ENCODE measurements at places on chromosomes 13 and 19. TPM values are rescaled to one million over a fixed set of nuclear protein-coding genes. Genes with fewer than 3 reads are reported as not detected.
A peak's percentile ranks its signal among the peaks of the same experiment; 100 is the strongest.

CDADC1 gene
- total RNA-seq: 6.5 TPM

JAK3 gene
- total RNA-seq: 0.31 TPM

MISP3 gene
- 0.37 TPM for total RNA-seq

BSPH1 gene
- total RNA-seq: not detected

RUBCNL gene
- total RNA-seq: not detected

PIP5K1C gene
- 18.9 TPM for total RNA-seq

DENND1C gene
- total RNA-seq: not detected

UBE2L5 gene
- total RNA-seq: not detected

SIGLEC11 gene
- total RNA-seq: not detected

STRN4 gene
- total RNA-seq: 268 TPM

DNA sequence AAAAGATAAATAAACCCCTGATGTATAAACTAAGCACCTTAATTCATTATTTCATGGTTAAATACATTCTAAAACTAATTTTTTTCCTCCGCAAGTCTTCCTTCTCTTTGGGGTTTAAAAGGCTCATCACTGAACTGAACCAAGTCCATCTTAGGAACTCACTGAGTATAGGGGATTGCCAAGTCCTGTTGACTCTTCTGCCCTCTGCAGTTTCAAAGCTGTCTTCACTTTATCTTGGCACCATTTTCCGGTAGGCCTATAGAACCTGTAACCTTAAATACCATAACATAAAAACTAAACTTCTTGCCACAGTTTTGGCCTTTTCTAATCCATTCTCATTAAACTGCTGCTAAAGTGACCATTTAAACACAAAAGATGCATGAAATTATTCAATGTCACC lies 66.5 kb upstream of the USPL1 start:
- DNase-seq: peak; percentile 74

GRCh38 chr19:35429698-35430408 lies 18.2 kb upstream of the FFAR2 start:
- no peak for DNase-seq

DNA sequence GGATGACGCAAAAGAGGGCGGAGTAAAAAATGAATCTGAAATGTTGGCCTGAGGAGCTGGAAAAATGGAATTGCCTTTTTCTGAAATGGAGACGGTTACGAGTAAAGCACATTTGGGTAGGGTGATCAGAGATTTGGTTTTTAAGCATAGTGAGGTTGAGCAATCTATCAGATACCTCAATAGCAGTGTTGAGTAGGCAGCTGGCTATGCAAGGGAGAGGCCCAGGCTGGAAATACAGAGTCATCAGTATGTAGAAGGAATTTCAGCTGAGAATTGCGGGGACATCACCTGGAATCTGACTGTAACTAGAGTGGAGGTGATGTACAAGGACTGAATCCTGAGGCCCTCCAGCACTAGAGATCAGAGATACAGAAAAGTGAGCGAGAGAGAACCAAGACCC lies 224.8 kb downstream of the LMO7 start:
- no peak for DNase-seq

DNA sequence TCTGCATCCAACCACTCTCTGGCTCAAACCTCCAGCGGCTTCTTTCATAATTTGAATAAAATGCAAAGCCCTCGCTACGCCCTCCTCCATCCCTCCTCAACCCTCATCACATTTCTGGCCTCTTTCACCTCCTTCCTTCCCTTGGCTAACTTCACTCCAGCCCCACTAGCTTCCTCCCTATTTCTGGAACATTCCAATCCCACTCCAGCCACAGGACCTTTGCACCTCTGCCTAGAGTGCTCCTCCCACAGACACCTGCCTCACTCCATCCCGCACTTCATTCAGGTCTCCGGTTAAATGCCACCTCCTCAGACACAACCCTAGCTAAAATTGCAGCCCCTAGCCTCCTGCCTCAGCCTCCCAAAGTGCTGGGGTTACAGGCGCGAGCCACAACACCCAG lies 7.9 kb upstream of the DPF1 start:
- no peak for DNase-seq

GRCh38 chr19:11578258-11579142 lies 1.1 kb upstream of the ACP5 start:
- no peak for DNase-seq

DNA sequence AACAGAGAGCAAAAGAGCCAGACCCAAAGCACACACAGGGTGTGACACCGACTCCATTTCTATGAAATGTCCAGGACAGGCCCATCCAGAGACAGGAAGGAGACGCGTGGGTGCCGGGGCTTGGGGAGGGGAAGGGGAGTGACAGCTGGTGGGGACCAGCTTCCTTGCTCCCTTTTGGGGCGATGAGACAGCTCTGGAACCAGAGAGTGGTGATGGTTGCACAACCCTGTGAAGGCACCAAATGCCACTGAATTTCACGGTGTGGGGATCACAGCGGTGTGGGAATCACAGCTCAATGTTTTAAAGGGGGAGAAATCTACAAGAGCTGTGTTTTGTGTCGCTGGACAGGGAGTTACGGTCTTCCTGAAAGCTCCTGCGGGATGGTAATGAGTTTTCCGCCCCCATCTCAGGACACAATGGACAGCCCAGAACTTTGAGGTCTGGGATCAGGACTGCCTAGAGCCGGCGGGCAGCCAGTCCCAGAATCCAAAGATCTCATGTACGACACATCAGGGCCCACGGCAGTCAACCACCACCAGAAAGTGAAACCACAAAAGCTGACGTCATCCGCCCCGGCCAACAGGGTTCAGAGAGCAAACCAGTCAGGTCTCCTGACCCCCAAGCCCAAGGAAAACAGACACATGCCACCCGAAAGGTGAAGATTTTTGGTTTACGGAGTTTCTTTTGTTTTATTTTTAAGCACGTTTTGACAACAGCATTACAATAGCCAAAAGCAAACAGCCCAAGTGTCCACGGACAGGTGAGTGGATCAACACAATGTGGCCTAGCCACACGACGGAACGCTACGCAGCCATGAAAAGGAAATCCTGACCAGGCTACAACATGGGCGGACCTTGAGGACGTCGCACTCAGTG lies 7.3 kb downstream of the SGTA start:
- no peak for DNase-seq

GRCh38 chr19:57443121-57443696 lies 8.1 kb downstream of the ZNF749 start:
- no peak for DNase-seq

DNA sequence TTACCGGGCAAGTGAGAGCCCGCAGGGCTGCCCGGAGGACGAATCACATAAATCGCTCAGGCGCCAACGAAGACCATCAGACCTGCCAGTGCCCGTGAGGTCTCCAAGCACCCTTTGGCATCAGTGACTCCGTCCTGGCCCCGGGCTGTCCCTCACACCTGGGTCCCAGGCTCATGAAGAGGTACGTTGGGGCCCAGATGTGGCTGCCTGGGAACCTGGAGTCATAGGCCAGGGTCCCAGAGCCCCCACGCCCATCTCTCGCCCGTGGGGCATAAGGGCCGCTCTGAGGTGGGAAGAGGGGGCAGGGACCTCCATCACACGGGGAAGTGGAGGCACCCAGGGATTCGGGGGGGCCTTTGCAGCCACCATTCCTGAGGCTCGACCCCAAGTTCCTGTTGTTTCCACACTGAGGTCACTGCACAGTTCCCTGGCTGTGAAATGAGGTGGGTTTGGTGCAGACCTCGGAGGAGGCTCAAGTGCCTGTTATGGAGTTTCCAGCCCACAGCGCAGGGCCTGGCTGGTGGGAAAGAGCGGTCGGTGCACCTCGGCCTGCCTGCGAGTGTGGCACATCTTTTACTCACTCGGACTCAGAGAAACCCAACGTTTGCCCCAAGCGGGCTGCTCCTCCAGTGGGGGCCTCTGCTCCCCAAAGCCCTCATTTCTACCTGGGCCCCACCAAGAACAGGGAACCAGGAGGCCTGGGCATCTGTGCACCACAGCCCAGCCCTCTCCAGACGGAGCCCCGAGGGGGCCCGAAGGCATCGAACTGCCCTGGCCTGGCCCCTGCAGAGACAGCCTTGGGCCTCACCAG lies 35.9 kb upstream of the C13orf46 start:
- DNase-seq: no peak

GRCh38 chr19:18928018-18928805 lies 8.7 kb downstream of the DDX49 start:
- no peak for DNase-seq

DNA sequence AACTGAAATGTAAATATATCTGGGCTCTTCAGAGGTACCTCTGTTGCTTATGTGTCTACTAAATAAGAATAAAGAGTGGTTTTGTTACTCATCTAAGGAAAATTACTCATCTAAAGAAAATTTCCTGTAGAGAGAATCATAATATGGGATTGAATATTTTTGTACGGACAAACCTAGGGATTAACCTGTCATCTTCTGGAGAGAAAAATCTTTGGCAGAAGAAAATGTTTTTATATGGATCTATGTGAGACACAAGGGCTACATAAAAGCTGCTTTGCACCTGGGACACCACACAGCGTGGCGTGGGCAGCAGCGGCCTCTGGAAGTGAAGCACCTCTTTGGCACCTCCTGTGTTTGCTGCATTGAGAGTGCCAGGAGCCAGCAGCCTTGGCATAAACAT lies 242.9 kb upstream of the DACH1 start:
- no peak for DNase-seq

DNA sequence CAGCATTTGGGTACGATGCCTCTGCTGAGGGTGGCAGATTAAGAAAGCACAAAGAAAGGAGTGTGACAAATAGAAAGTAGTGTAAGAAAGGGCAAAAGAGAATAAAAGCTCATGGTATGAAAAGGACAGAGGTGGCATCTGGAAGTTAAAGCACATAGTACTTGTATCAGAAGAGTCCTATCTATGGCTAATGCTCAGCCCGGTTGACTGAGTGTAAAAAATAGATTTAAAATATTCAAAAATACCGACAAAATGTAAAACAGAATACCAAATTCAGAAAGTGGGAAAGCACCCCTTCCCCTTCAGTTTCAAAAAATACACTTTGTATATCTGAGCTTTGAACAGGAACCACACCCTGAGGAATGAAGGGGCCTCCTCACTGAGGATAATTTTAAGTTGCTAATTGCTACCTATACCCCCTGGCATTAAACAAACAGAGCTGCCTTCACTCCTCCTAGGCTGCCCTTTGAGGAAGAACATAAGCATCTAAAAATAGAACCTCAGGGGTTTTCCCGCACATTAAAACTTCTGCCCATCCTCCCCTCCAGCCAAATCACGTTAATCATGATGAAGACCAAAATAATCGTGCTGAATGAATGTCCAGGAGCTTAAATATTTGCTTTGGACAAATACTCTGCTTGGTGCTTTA lies 43.3 kb downstream of the DLEU7 start:
- DNase-seq: no peak

DNA sequence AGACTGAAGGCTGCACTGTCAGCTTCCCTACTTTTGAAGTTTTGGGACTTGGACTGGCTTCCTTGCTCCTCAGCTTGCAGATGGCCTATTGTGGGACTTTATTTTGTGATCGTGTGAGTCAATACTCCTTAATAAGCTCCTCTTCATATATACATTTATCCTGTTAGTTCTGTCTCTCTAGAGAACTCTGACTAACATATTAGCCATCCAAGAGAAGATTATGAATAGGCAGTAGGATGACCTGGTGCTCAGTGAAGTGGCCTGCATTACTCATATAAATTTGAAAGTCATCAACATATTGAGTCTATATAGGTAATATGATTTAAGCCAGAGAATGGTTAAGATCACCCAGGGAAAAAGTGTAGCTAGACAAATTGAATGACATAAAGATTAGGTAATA lies 136.3 kb upstream of the UFM1 start:
- no peak for DNase-seq

DNA sequence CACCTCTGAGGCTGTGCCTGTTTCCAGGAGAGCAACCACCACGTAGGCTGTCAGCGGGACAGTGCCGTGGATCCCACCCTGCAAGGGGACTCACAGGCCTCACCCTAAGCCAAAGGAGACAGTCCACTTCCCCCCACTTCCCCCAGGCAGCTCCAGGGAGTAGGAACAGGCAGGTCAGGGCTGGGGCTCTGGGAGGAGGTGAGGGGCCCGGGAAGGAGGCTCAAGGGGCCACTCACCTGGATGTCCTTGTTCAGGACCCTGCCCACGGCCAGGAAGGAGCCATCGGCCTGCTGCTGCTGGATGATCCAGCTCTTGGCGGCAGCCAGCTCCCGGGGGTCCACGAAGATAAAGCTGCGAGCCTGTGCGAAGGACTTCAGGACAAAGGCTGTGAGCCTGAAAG lies 25.6 kb downstream of the F2RL3 start:
- DNase-seq: no peak

DNA sequence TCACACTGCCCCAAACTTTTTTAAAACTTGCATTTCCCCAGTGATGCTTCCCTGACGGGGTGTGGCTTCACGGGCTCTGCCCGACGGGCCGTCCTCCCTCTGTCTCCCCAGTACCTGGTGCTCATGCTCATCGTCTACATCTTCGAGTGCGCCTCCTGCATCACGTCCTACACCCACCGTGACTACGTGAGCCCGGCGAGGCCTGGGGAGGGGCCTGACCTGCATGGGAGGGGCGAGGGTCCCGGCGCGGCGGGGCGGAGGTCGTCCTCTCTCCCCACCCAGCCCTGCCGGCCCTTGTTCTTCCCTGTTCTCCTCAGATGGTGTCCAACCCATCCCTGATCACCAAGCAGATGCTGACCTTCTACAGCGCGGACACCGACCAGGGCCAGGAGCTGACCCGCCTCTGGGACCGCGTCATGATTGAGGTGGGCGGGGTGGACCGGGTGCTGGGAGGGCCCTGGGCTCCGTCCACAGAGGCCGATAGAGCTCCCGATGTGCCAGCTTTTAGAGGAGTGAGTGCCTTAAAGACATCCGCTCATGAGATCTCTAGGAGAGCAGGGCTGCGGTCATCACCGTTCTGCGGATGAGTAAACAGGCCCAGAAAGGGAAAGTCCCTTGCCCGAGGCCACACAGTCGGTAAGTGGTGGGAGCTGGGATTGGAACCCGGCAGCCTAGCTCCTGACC lies 6.9 kb downstream of the UPK1A start:
- DNase-seq: no peak

DNA sequence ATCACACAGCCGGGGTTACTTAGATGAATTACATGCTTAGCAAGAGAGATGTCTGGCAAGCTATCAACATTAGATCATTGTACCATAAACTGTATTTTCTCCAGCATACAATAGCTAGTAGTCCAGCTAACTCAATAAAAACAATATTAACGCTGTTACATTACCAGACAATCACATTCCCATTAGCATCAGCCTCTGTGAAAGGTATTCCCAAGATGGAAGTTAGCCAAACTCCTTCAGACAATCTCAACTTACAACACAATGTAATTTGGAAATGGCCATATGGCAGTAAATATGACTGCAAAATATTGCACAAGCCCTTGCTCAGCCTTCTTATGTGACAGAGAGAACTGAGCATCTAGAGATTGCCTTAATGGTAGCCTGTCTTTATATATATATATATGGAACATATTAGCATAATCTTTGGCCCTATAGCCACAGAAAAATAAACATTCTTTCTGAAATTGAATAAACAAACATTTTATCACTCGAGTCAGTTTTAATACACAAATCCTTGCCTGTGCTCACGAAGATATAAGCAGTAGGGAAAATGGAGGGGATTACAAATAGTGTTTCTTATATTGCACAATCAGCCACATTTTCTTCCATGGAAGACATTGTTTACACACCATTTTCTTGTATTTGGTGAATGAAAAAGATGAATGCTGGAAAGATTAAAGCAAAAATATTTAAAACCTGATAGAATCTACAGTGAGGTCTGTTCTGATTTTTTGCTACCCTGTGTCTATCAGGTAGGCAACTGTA lies 1060.5 kb downstream of the DIAPH3 start:
- DNase-seq: no peak

Data from HT-29 (cell line).